ENCODE measurements at places on chromosomes 11 and 22.

DNA sequence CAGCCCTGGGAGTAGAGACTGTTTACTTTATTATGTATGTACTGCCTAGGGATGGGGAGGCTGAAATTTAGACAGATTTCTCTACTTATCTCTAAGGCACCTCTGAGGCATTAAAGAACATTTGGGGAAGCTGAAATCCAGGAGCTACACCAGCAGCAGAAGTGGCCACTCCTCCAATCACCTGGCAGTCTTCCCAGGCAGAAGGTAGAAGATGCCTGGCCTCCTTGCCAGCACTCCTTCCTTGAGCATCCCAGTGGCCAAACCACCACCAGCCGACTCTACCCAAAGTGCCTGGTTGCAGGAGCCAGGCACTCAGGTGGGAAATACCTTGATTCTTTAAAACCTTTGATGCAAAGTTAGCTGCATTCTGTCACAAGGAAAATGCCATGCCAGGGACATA lies 1.9 kb upstream of the FAT3 start:
- DNase-seq: no peak

DNA sequence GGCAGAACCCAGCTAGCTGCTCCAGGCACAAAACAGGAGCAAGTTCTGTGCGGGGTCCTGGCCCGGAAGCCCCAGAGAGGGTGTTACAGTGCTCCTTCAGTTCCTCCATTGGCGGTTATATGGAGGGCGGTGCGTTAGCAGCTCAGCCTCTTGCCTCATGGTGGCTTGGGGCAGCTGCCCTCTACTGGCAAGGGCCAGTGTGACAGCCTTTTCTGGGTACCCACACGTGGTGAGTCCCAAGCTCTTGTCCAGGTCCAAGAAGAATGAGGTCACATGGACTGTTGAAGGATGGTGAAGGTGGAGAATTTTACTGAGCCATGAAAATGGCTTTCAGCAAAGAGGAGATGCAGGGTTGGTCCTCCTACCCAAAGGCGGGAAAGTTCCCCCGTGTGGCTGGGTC lies 100.5 kb downstream of the WT1 start:
- DNase-seq: peak; percentile 49

DNA sequence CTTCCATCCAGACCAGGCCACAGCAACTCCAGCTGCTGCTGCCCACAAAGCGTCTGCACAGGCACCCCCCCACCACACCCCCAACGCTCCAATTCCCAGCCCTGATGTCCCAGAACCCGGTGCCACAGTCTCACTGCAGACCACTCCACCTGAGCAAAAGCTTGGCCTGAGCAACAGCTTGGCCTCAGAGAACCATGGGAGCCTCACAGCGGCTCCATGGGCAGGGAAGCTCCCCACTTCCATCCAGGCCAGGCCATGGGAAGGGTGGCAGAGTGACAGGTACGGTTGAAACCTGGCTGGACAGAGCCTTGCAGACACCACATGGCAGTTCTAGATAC lies 13.2 kb downstream of the PLXNB2 start:
- DNase-seq: peak; percentile 33

DNA sequence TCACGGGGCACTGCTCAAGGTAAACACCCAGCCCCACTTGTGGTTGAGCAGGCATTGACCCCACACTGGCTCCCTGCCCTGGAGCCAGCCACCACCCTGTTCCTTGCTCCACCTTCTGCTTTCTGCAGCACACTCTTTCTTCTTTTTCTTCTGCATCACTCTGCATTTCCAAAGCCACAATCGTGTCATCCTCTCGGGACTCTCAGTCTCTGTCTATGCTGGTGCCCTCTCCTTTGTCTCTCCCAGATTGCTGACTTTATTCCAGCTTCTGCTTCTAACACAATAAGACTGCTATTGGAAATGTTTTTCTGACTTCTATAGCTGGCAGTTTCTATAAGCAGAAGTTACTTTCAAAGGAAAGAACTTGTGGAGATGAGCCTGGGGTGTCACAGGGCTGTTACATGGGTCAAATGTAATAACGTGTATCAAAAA lies 14.4 kb downstream of the GRAP2 start:
- no peak for DNase-seq

GRCh38 chr11:12164061-12165014 lies 53.9 kb downstream of the MICAL2 start:
- peak; percentile 94 for DNase-seq

DNA sequence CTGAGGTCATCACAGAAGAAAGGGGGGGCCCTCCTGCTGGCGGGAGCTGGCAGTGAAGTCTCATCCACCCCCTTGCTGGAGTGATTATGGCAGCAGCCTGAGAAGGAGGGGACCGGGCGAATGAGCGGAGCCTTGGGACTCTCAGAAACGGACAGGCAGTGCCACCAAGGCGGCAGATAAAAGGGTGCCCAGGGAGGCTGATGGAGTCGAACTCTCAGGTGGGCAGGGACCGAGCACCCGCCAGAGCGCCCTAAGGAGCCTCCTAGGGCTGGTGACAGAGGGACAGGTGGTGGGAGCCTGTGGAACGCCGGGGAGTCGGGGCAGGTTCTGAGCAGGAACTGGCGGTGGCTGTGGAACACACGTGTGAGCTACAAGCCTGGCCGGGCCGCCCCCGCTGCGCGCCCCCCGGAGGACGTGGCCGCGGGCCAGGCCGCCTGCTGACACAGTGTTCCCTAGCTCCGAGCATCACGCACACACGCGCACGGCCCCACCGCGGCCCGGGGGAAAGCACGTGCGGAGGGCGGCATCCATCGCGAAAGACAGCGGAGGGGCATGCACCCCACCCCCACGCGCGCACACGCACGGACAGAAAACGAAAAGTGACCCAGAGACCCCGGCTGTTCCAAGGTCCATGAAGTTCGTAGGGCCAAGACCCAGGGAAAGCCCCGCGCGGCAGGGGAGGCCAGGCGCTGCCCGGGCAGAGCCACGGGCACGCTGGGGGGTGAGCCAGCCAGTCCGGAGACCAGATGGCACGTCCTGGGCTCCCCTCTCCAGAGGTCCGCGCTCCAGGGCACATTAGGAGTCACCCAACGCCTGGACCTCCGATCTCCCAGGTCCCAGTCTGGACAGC lies 1.0 kb downstream of the VWCE start:
- DNase-seq: peak; percentile 44
